ENCODE measurements at places on chromosomes 6 and 20.

- peak; percentile 60 for DNase-seq
Observed at GRCh38 chr6:16770701-16771569, 9.7 kb upstream of the ATXN1 start.

DNA sequence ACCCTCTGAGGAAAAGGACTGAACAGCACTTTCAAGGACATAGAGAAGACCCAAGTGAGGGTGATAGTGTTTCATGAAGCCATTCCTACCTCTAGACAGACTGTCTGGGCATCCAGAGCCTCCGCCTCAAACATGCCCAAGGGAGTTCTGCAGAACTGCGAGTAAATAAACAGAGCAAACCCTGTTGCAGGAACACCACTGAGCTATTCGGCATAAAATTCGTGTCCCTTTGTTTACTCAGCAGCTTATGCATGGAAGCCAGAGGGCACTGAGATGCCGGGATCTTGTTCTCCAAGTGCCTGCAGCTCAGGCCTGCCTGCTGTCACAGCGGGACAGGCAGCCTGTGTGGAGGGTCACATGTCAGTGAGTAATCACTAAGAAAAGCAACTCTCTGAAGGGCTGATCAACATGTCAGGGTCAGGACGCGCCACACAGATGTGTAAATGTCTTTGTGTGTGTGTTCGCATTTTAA is 164.9 kb upstream of the HEY2 start:
- no peak for DNase-seq

- no peak for DNase-seq
Observed at GRCh38 chr6:16239798-16240123, 1.4 kb downstream of the GMPR start.

GRCh38 chr6:137332637-137333280 is 113.6 kb upstream of the IFNGR1 start:
- DNase-seq = no peak

DNA sequence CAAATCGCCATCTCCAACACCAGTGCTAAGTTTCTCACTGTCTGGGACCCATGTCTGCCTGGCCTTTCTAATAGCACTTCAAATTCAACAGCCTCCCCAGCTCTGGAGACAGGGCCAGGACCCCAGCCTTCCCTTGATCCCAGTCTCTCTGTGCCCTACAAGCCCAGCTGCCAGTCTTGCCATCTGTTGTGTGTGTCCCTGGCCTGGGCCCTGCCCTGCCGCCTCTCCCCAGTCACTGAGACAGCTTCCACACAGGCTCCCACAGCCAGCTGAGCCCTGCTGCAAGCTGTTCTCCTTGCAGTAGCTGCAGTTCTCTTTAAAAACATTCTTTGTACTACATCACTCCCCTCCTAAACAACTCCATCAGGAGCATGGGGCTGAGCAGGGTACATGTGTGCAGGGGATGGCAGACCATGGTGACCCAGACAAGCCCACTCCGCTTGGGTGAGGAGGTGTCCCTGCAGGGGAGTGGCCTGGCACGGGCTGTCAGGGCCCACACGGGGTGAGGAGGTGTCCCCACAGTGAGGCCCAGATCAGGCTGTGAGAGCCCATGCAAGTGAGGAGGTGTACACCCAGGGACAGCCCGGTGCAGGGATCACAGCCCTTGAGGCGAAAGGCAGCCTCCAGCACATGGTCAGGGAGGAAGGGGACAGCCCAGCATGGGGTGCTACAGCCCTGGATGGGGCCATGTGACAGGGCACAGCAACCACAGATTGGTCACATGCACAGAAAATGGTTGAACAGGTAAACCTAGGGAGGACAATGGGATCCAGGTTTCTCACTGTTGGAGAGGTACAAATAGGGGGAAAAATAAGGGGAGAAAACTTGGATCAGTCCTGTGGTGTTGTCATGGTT is 16.2 kb downstream of the CST7 start:
- no peak for DNase-seq

DNA sequence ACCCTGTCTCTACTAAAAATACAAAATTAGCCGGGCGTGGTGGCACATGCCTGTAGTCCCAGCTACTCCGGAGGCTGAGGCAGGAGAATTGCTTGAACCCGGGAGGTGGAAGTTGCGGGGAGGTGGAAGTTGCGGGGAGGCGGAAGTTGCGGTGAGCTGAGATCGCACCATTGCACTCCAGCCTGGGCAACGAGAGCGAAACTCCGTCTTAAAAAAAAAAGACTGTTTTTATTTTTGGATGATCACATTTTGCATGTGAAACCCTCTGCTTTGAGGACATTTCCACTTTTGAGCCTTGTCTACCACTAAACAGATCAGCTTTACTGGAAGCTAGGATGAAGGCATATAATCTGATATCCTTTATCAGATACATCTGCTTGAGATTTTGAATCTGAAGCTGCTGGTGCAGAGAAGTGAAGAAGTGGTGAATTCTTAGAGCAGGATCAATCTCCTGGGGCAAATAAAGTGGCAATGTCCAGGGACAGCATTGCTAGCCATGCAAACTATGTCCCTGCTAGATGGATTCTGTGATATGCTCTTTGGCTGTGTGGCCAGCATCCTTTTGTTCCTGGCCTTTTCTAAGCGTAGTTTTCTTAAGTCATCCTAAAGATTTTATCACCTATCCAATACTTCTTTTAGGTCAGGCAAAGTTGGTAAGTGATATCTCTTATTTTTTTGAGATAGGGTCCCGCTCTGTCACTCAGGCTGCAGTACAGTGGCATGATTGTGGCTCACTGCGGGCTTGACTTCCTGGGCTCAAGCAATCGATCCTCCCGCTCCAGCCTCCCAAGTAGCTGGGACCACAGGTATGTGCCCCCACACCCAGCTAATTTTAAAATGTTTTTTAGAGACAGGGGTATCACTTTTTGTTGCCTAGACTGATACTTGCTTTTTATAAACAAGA is 23.3 kb downstream of the RBL1 start:
- DNase-seq = no peak

- no peak for DNase-seq
Observed at GRCh38 chr6:55892749-55893357, 17.5 kb upstream of the BMP5 start.

- no peak for DNase-seq
Observed at GRCh38 chr20:54078296-54078984, 8.0 kb upstream of the BCAS1 start.

- no peak for DNase-seq
Observed at GRCh38 chr6:147779624-147780023, 271.1 kb downstream of the SAMD5 start.

- DNase-seq = no peak
Observed at GRCh38 chr6:115071962-115072361, 729.1 kb upstream of the HS3ST5 start.

DNA sequence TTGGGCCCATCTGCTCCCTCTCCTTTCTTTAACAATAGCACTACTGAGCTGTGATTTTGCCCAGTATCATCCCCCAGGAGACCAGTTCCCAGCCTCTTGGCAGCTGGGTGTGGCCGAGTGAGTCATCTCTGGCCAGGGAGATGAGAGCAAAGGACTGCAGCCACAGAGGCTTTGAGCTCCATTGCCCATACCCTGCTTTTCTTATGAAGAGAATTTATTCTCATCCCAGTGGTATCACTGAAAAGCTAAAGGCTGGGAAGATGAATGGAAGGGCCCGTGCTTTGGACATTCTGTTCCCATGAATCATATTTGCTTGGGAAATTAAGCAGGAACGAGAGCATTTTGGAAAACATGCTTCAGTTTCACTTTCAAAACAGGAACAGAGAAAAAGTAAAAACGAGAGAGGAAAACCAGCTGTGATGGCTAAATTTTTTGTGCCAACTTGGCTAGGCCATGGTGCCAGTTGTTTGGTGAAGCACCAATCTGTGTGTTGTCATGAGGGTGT is 14.9 kb downstream of the CST3 start:
- DNase-seq = no peak

GRCh38 chr6:21636876-21637275 is 43.3 kb downstream of the SOX4 start:
- DNase-seq = no peak

DNA sequence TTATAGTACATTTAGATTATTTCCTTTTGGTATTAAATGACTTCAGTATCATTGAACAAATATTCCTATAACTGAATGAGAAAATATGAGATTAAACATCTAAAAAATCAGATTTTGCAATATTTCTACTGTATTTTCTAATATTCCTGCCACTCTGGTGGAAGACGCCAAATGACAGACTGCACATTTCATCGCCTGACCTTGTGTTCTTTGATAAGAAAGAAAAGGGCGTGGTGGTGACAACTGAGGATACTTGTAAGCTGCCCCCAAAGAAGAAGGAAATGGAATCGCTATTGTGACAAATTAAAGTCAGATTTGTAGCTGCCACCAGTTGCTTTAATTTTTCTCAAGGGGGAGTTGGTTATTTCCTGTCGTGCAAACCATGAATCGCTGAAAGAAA is 131.3 kb downstream of the MTFR2 start:
- DNase-seq = no peak

DNA sequence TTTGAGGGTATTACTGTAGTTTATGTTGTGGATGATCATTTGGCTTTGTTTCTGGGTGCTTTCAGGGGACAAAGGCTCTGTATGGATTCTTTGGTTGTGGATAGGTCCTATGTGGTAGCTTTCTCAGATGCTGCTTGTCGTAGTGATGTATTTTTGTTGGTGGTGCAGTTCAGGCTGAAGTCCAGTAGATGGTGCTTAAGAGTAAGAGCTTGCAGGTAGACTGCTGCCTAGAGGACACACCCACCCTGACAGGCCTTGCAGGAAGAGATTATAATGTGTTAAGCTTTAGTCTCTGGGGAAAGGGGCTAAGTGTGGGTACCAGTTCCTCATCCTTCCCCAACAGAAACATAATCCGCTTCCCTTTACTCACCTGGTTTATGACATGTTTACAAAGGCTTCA is 62.6 kb upstream of the ADGRB3 start:
- DNase-seq = no peak

DNA sequence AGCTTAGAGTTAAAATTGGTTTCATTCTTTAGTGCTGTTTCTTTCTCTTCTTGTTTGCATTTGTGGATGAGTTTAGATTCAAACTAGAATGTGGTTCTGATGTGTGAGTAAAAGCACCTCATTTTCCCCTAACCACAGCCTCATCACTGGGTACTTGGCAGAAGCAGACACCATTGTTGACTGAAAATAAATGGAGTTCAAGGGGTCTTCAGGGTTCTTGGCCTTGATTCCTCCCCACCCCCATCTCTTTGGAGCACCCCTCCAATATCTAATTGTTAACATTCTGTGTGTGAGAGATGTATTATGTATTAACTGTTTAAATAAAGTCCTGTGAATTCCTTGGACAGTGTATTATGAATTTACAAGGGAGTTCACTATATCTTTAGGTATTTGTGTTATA is 59.6 kb downstream of the JARID2 start:
- DNase-seq = no peak

- no peak for DNase-seq
Observed at GRCh38 chr20:2801286-2801728, 880 bp upstream of the CPXM1 start.

- DNase-seq = no peak
Observed at GRCh38 chr6:79436241-79436640, 101.0 kb downstream of the LCA5 start.

DNA sequence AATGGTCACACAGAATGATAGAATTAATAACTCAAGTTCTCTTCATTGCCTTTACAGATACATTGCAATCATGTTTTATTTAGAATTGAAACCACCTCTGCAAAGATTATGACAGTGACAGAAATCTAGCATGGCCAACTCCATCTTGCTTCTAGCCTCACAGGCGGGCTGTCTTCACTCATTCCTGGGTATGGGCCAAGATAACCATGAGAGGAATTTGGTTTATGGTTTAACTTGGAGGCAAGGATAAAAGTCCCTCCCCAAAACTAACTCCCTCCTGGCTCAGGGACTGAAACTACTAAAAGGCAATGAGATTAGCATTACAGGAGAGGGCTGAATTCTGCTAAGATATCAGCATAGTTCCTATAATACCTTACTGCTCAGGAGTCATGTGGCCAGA is 95.2 kb upstream of the CST7 start:
- no peak for DNase-seq

- DNase-seq = no peak
Observed at GRCh38 chr6:154314084-154314483, 42.5 kb downstream of the IPCEF1 start.

DNA sequence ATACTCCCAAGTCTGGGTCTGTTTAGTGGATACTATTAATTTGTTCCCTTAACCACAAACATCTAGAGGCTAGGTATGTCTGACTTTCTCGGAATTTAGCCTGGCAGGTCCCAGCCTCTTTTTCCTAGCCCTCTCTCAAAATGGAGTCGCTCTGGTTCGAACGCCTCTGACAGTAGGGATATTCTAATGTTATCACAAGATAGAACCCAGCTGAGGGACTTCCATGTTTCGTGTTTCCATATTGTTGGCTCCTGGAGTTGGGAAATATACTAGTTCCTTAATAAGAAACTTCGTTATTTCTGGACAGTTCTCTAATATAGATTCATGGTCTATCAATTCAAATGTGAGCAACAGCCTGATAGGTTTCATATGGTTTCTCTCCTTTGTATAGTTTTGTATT is 16.4 kb downstream of the CYB5R4 start:
- DNase-seq = no peak

DNA sequence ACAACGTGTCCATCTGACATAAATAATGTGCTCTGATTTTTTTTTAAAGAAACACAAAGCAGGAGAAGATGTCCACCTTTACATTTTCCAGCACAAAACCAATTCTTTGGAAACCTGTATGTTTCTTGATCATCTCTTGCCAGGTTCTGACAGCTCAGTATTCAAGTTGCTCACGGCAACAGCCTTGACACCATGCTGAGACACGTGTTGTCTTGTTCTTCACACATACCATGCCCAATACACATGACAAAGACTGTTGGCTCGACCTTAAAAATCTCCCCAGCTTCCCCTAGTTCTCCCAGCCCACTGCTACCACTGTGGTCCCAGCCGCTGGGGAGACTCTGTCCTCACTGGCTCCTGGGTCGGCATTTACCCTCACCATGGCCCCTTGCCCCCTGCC is 518.9 kb downstream of the PREX1 start:
- DNase-seq = no peak

DNA sequence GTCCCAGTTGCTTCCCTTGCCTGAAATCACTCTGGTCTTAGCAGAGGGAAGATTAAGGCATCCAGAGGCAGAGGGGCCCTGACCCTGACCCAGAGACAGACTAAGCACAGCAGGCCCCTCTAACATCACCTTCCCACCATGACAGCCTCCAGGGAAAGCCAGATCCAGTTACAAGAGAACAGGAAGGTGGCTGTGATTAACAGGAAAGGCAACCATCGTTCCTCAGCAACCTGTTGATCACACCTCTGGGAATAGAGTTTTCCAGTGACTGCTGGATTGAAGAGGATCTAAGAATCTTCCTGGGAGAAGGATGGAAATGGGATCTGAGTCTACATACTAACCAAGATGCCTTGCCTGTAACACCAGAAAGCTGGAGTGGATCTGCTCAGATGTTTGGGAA is 5.2 kb upstream of the TREM1 start:
- no peak for DNase-seq

- DNase-seq = no peak
Observed at GRCh38 chr6:130811932-130812331, 15.3 kb upstream of the SMLR1 start.

Measured in stimulated activated CD8-positive, alpha-beta memory T cell treated with anti-CD3 and anti-CD28 coated beads, Interleukin-7, amount 100 ng/mL, for 1 hour (primary cell).